ENCODE measurements at places on chromosomes 11 and 22.

DNA sequence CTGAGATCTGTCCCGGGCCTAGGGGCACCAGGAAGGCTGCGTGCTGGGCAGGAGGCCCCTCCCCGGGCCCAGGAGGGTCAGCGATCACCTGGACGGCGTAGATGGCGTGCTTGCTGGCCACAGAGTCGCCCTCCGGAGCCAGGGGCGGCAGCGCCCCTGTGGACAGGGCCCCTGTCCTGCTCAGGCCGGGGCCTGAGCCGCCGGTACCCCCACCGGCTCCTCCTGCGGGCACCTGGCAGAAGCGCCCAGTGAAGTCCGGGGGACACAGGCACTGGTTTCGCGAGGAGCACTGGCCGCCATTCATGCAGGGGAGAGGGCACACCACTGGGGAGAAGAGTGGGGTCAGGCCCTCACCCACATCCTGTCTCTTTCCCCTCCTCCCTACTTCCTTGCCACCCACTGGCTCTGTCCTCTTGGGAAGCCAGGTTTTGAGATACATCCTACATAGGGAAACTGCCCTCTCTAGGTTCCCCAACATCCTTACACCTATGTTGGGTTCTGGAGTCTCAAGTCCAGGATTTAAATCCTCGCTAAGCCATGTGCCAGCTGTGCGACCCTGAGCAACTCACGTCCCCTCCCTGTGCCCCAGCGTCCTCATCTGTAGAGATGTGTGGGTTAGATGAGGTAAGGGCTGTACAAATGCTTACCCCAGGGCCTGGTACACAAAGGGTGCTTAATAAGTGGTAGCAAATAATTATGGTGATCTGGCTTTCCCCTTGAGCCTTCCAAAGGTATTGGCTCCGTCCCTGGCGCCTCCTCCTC, 3.9 kb downstream of the LTBP3 start:
- peak; percentile 52 for DNase-seq

- no peak for DNase-seq
These were observed 4.0 kb upstream of the FAM111A start for GRCh38 chr11:59138643-59139042.

- DNase-seq = no peak
These were observed 58.0 kb upstream of the MTNR1B start for GRCh38 chr11:92911478-92911877.

GRCh38 chr22:19504900-19505734, 19.1 kb downstream of the CLDN5 start:
- no peak for DNase-seq

DNA sequence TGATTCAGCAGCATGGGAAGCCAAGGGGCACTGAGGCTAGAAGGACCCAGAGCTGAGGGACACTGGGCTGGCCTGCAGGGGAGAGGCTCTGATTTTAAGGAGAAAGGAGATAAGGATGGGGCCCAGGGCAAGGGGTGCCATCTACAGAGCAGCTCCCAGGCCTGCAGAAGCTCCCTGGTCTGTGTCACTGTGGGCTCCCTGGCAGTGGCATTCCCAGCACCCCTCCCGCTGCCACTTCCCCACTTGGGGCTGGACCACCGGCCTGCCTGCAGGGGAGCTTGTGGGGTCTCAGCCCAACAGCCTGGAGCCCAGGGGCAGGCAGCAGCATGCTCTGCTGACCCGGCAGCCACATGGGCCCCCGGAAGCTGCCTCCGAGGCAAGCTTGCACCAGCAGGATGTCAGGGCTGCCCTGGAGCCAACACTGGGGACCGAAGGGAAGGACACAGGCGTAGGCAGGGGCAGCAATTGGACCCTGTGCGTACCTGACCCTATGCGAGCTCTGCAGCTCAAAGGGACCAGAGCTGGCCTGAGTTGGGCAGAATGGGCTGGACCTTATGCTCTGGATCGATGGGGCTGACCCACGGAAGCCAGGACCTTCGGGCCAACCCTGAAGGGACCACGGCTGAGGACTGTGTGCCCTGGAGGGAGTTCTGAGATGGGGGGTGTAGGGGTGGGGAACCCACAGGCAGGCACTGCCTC, 35.4 kb upstream of the WNT7B start:
- DNase-seq = no peak

DNA sequence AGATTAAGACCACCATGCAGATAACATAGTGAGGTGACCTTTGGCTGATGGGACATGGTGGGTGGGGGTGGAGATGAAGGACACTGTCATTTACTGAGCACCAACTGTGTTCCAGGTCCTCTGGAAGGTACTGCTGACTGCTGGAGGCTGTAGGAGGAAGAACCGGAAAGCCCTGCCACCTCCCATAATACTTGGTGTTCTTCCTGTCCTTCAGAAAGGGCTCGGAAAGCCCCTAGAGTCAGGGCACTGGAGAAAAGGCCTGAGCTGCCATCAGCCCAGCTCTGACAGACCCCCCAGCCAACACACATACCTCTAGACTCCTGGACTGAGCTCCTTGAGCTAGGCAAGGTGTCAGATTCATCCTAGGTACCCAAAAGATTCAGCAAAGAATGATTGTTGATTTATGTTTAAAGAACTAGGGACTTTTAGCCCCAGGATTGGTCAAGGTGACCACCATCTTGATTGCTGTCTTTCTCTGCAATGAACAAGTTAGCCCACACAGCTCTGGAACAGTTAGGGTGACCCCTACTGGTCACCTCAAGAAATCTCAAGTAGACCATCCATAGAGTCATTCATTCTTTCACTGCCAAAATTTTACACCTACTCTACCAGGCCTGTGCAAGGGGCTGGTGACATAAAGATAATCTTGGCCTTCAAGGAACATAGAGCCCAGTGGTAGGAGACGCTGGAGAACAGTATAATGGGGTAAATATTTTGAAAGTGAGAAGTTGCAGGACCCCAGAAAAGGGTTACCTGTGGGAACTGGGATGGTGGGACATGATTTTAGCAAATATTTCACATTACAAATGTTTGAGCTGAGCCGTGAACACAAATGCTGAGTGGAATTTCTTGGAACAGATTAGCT, 39.4 kb downstream of the IRAG1 start:
- DNase-seq = peak; percentile 27

DNA sequence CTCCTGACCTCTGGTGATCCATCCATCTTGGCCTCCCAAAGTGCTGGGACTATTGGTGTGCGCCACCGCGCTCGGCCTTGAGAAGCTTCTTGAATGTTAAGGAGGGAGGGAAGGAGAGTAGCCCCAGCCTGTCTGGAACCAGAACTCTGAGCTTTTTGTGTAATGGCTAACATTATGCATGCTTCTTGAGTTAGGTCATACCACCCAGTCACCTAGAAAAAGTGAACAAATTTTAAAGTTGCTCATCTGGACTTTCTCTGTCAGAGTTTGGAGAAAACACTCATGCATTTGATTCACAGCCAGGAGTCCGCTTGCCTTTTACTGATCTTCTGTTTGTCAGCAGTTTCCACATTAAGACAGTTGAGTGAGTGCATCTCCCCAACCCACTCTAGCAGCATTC, 82.1 kb downstream of the PPP6R3 start:
- no peak for DNase-seq

GRCh38 chr11:15918674-15919073, 437.7 kb downstream of the SOX6 start:
- no peak for DNase-seq

DNA sequence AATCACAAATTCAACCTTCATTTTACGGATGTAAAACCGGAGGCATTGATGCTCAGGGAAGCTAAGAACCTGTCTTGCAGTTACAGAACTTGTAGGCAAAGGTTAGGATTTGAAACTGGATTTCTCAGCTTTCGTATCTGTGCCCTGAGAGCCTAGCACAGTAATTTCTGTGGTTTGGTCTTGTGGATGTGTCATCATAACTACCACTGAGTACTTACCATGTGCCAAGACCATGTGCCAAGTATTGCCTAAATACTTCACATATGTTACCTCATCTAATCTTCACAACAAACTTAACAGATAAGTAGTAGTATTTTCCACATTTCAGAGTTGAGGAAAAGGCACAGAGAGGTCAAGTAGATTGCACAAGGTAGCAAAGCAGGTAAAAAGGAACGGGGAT, 140.7 kb downstream of the NXPE2 start:
- no peak for DNase-seq

- DNase-seq = no peak
These were observed 658.0 kb downstream of the DLG2 start for GRCh38 chr11:84969103-84969502.

GRCh38 chr11:61357233-61357893, 4.3 kb downstream of the CYB561A3 start:
- no peak for DNase-seq

DNA sequence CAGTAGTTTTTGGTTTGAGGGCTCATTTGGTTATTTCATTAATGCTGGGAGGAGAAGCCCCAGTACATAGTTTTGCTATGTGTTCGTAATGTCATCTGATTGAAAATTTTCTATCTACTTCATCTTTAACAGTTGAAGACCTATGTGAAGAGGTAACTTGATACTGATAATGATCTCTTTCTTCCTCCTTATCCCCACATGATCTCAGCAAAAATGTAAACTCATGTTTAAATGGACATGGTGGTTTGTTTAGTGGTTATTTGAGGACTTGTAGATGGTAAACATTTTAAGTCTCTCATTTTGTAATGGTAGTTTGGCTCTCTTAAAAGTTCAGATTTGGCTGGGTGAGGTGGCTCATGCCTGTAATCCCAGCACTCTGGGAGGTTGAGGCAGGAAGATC, 53.7 kb upstream of the SPTBN2 start:
- DNase-seq = no peak

- no peak for DNase-seq
These were observed 54.6 kb upstream of the SC5D start for GRCh38 chr11:121237686-121238658.

DNA sequence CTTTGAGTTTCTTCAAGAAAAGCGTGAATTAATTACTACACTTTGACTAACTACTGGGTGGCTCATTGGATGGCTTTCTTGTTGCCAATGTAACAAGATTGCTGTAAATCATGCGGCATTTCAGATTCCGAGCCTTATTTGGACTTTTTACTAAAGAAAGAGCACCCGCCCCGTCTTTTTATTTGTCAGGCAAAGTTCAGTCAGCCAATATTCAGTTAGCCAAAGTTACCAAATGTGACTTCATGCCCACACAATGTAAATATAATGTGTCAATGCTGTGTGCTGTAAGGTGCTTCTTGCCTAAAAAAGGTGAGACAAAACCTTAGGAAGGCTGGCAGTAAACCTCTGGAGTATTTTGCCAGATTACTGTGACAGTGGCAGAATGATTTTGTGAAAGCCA, 14.8 kb downstream of the FLI1 start:
- no peak for DNase-seq

- DNase-seq = no peak
These were observed 17.2 kb upstream of the CD59 start for GRCh38 chr11:33753304-33753967.

- DNase-seq = no peak
These were observed 45.2 kb downstream of the NECTIN1 start for GRCh38 chr11:119683783-119684182.
